Activated naive CD4-positive, alpha-beta T cell treated with anti-CD3 and anti-CD28 coated beads, Interleukin-2, amount 50 U/mL, for 72 hours (primary cell): ENCODE measurements at places on chromosomes 5 and 9. TPM values are rescaled to one million over a fixed set of nuclear protein-coding genes. Genes with fewer than 3 reads are reported as not detected.

GRCh38 chr9:83962165-83962564 is 17.9 kb downstream of the HNRNPK start:
- no peak for DNase-seq

Gene ANKRD31
- 0.34 TPM for total RNA-seq

Gene MAT2B
- total RNA-seq, result 97.6 TPM

Gene C1QTNF2
- not detected for total RNA-seq

Gene HAVCR2
- total RNA-seq, result 52.2 TPM
